ENCODE measurements at places on chromosomes 16 and 17.

DNA sequence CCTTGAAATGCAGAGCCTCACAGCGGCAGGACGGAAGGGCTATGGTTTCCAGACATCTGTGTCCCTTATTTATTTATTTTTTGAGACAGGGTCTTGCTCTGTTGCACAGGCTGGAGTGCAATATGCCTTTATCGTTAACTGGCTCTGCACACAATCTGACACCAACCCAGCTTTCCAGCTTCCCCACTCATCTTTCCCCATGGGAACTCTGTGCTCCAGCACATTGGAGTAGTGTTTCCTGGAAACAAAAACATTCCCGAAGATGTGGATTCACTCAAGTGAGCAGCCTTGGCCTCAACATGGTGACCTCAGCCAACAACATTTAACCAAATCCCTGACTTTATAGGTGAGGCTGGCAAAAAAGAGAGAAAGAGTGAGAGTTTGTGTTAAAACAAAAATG is 307.1 kb downstream of the TMEM114 start:
- DNase-seq, result no peak

DNA sequence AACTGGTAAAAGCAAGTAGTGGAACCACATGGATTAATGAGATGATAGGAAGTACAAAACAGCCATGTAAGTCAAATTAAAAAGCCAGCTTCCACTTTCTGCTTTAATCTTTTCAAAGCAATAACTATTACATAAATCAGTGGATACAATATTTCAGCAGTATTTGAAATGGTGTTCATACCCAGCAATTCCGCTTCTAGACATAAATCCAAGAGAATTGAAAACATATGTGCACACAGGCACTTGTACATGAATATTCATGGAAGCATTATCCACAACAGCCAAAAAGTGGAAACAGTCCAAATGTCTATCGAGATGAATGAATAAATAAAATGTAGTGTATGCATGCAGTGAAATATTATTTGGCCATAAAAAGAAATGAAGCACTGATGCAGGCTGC is 27.4 kb downstream of the SLFN12L start:
- DNase-seq, result no peak

- no peak for DNase-seq
Observed at GRCh38 chr17:1878419-1879121, 48.8 kb downstream of the RPA1 start.

DNA sequence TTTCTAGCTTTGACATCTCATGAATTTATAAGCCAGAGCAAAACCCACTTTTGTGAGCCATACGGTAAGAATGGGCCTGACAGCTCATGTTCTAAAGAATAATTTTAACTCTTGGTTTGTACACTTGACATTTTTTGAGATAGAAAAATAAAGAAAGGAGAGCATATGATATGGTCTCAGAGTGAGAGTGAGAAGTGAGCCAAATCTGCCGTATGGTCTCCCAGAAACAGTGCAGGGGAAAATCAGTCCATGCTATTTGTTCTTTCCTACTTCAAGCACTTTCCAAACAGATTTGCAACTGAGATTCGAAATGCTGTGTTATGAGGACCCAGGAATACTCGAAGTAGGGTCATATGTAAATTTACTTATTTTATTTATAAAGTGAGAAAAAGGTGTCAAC is 20.9 kb downstream of the SMIM36 start:
- DNase-seq, result no peak

GRCh38 chr16:54554581-54554980 is 268.0 kb upstream of the IRX3 start:
- no peak for DNase-seq

GRCh38 chr16:85610059-85610445 is 3.1 kb upstream of the GSE1 start:
- DNase-seq, result no peak
